ENCODE measurements at places on chromosomes 16 and 17.

GRCh38 chr17:59737324-59737723 lies 29.9 kb downstream of the VMP1 start:
- DNase-seq = no peak

- DNase-seq = no peak
These were observed 68.1 kb upstream of the CES5A start for GRCh38 chr16:55943267-55943666.

DNA sequence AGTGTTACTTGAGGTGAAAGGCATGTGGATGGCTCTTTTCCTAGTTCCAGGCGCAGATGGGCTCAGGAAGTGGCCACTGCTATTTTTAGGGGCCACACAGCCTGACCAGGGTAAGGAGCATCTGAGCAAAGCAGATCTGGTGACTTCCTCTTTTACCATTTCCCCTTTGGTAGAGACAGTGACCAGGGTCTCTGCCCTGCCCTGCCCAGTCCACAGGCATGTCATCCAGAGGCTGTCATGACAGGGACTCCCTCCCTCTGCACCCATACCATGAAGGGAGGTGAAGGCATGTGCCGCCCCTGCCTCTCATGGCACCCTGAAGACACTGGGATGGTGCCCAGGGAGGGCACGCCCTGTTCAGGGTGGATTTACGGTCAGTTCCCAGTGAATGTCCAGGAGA lies 2.2 kb downstream of the PLA2G15 start:
- no peak for DNase-seq

DNA sequence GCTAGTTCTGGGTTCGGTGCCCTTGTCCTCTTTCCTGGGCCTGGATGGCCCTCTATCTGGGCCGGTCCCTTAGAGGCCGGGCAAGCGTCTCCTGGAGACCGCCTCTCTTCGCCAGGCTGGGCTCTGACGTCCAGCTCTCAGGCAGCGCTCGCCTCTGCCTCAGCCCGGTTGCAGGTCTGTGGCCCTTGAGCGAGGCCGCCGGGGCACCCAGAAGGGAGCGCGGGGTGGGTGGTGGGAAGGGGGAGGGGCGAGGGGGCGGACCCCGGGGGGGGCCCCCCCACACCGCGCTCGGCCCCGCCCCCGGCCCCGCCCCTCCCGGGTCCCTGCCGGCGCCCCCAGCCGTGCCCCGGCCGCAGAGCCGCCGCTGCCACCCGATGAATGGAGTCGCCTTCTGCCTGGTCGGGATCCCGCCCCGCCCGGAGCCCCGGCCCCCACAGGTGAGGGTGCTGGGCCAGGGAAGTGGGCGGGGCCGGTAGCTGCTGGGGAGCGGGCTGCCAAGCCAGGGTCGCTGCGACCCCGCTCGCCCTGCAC lies at the start of gene ARHGAP23:
Gene ARHGAP23 (plus strand): TSS at position 353 of the 531 bp plus-strand sequence. CDS start 22 bp downstream, at position 375.
- DNase-seq = peak; percentile 28

- DNase-seq = no peak
These were observed 3.7 kb downstream of the GGA2 start for GRCh38 chr16:23506606-23506994.

DNA sequence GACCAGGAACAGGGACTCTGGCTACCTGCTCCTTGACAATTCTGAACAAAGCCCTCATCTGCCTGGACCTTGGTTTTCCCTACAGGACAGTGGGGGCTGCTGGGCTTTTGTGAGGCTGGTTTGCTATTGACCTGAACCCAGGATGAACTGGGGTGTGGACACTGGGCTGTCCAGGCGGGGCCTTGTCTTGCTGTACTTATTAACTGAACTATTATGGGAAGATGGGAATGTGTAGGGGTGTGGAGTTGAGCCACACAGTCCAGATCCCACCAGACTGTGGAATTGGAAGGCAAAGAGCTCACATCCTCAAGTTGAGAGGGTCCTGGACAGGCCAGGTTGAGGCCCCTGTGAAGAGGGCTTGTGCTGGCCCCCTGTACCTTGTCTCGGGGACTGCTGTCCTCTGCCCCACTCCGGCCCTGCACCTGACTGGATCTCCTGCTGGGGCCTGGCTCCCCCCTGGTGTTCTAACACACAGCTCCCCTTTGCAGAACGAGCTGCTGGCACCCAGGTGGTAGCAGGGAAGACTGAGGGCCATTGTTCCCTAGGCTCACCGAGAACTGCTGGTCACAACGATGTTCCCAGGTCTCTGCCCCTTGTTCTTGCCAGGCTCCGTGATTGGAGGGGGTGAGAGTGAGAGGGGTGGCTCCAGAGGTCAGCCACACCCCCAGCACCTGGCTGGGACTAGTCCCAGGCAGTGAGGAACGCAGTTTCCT lies 51.8 kb upstream of the CDC42EP4 start:
- DNase-seq = no peak

- peak; percentile 12 for DNase-seq
These were observed 26.3 kb downstream of the CEP112 start for GRCh38 chr17:66165537-66166123.

DNA sequence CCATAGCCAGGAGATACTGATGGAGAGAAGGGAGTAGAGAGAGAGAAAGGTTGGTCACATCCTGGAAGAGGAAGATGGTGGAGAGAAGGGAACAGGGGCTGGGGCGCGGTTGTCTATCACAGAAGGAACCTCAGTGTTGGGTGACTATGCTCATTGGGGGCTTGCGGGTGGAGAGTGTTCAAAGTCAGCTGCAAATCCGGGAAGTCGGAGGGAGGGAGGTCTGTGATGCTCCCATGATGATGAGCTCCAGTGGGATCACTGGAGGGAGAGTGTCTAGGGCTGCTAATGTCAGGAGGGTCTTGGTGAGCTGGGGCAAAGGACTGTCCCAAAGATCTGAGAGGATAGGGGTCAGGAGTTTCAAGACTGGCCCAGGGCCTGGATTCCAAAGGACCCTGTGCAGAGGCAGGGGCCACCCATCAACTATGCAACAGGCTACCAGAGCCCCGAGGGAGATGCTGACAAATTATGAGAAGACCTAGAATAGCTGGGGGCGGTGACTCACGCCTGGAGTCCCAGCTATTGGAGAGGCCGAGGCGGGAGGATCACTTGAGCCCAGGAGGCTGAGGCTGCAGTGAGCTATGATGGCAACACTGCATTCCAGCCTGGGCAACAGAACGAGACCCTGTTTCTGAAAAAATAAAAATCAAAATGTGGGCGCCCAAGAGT lies 2.6 kb downstream of the SPDYE4 start:
- DNase-seq = no peak

DNA sequence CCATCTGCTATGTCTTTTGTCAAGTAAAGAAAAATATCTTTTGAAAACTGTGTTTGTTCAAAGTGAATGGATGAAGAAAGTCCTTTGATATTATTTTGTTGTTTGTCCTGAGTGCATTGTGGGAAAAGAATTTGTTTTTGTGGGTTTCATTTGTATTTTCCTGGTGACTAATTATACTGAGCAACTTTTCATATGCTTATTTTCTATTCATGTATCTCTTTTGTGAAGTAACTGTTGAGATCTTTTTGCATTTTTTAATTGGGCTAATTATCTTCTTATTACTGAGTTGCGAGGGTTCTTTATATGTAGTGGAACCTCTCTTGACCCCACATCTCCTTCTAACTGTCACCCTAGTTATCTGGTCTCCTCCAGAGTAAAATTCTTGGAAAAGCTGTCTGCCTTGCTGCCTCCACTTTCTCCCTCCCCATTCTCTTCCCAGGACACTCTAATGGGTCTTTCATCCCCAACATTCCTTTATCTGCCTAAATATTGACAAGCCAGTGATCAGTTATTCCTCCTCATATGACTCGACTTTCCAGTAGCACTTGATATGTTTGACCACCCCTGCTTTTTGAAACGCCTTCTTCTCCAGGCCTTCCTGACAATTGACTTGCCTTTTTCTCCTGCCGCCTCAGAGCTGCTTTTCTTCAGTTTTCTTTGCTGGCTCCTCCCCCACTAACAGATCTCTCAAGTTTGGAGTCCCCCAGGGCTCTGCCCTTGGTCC lies 117.6 kb upstream of the HAS3 start:
- no peak for DNase-seq

- no peak for DNase-seq
These were observed 245.0 kb upstream of the CDH5 start for GRCh38 chr16:66121466-66121865.

DNA sequence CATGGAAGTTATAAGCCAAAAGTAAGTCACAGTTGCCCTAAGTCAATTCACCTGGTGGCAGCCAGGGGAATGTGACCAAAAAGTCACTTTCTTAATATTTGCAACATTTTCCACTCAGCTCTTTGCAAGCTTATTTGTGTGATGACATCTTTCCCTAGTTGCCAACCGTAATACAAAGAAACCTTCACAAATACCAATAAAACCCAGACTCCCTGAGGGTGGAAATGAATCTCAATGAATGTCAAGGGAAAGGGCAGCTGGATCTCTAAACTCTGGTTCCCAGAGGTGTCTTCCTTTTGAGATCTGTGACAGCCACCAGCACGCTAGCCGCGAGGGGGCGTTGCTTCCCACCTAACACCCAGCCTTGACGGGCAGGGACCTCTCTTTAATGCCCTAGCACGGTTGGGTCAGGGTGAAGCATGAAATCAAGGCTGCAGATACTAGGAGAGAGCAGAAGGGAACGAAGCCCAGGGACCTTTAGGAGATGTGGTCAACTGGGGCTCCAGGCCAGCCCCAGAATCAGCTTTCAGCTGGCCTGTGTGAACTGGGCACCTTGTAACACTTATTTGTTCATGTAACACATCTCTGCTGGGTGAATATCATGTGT lies 82.2 kb downstream of the CMC2 start:
- no peak for DNase-seq

DNA sequence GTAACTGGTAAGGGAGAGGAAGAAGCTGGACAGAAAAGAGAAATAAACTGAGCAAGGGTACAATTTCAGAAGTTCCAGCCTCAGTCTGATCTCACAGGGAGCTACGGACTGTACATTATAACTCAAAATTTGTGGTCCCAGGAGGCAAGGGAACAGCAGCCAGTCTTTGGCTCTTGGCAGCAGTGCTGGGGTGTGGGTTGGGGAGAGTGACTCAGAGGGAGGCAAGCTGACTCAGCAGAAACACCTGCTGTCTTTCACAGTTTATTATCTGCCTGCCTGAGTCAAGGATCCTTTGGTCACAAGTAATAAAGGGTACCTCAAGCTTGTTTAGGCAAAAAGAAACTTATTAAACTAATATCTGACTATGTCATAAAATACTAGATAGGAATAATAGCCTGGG lies 73.5 kb upstream of the KIF2B start:
- no peak for DNase-seq

- DNase-seq = no peak
These were observed 5.2 kb downstream of the CIBAR2 start for GRCh38 chr16:85107083-85107482.

DNA sequence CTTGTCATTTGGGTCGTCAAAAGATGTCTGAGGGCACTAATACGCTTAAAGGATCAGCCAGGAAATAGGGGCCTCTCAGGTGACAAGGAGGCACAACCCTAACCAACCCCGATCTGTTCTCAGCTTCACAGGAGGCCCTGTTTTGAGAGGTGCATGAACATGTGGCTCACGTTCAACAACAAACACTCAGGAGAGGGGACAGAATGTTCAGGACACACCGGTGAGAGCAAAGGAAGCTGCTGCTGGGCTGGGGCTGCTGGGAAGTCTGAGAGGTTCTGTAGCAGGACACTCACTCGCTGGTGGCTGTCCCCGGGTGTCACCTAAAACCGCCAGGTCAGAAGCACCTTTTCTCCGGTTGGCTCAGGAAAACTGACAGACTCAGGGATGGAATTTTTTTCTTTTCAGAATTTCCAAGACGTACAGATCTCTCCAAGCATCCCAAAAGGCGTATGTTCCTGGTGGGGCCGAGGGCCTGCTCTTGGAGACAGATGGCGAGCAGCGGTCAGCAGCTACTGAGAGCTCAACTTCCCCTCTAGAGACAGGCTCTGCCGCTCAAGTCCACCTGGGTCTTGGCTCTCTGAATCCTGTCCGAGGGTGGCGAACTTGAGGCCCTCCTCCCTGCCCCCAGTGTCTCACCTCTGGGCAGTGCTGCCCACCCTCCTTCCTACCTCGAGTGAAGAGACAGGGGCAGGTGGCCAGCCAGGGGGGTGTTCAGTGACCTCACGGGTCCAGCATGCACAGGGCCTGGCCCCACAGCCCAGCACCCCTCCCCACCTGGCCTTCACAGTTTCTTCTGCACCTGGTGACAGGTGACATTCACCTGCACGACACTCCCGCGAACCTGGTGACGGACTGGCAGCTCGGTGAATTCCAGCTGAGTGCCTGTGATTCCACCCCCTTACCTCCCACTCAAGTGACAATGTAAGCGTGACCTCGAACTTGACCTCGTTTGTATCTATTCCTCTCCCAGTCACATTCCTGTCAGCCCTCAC lies 22.9 kb downstream of the CLUH start:
- no peak for DNase-seq

DNA sequence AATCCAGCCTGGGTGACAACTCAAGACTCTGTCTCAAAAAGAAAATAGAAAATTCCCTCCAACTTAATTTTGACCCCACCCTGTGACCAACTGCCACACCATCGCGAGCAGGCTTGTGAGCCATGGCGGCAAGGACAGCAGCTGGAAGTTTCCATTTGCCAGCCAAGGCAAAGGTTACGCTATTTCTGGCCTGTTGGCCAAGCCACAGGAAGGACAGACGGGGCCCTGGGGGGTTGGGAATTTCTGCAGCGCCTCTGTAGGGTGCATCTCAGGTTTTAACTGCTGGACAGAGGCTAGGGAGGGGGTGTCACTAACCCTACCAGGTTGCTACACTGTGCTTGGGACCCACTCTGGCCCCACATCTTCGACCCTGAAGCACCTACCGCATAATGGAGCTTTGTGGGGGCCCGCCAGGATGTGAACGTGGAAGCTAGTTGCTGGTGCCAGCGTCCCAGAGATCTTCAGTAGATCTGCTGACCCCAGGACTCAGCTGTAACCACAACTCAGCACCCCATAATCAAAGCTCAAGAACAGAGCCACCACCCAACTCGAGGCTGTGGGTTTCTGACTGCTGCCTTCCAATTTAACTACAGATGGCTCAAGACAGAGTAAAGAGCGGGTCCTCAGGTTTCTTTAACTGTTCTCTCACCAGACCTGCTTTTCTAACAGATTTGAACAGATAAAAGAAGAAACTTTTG lies 10.9 kb downstream of the KIFC3 start:
- DNase-seq = no peak

- DNase-seq = no peak
These were observed 20.8 kb upstream of the KRT10 start for GRCh38 chr17:40843242-40843641.

DNA sequence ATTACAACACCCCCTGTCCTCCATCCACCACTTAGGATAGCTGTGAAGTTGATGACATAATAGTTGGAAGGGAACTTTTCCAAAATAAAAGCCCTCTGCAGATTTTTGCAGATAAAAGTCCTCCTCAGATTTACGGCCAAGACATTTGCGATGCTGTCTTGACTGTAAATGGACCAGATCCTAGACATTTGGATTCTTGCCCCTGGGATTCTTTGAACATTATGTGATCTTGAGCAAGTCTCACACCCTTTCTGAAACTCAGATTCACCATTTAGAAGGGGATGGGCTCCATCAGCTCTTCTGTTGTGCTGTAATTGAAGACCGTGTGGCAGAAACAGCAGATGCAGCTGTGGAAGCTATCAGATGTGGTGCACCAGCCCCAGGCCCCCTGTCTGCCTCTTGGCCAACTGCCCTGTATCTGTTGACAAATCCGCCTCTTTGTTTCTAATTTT lies 153.9 kb upstream of the CACNG3 start:
- DNase-seq = no peak

GRCh38 chr17:79019632-79020584 lies 4.1 kb upstream of the C1QTNF1 start:
- peak; percentile 40 for DNase-seq
